ENCODE measurements at places on chromosomes 12 and 14.

GRCh38 chr12:108017472-108018057, 111.5 kb upstream of the WSCD2 start:
- no peak for DNase-seq

GRCh38 chr14:68753690-68754089, 39.2 kb downstream of the ZFP36L1 start:
- no peak for DNase-seq

- no peak for DNase-seq
Measured at GRCh38 chr12:117818400-117818799, 150.4 kb downstream of the KSR2 start.

DNA sequence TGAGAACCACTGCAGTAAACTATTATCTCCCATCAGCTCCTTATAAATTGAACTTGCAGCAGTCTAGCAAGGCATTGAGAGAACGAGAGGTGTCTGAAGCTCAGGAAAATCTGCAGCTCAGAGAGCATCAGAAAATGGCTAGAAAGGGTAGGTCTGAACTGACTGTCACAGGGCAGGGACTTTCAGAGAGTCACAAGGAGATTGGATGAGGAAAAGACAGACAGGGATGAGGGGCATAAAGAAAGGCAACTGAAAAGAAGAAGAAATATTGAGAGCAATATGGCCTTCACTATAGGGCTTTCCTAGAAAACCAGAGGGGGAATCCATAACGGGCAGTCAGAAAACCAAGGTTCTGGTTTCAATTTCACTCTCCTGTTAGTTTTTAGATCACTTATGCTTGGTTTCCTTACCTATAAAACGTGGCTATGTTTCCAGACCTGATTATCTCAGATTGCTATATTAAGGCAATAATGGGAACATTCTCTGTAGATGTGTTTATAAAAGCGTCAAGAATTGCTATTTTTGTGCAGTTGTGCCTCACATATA, 40.9 kb downstream of the PDE6H start:
- DNase-seq, result no peak

GRCh38 chr12:3224530-3224903, 147.3 kb downstream of the TSPAN9 start:
- no peak for DNase-seq

DNA sequence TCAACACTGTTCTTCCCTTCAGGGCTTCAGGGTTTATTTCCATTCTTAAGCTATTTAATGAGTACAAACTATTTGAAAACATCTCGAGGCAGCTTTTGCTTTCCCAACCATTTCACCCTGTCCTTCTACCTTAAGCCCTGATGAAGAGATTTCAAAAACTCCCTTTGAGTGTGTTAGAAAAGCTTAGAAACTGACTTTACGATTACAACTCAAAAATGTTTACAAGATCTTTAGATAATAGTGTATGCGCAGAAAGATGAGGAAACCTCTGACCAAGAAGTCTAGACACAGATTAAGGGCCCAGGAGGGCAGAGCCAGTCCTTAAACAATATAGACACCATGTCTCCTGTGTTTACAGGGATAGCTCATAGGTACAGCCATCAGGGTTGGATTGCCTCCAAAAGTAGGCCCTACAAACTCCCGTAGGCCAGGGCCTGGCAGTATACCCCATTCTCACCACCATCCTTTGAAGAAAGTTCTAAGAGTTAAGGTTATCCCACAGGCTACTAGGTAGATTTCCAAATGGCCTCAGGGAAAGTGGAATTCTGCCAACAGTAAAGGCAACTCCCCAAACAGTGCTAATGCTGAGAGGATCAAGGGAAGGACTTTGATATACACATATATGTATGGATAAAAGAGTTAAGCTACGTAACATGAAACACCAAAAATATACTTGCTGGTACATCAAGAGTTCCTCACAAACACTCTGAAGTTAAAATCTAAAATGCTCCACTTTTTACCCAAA, 11.4 kb upstream of the SOS2 start:
- no peak for DNase-seq

Measured in urinary bladder (tissue), 4 donors.